Astrocyte (in vitro differentiated cells and primary cell): ENCODE measurements at places on chromosomes 3 and 15.

- DNase-seq, result no peak
Measured at GRCh38 chr3:143155756-143156155, 36.2 kb downstream of the CHST2 start.

GRCh38 chr3:186569779-186570095 lies 783 bp upstream of the DNAJB11 start:
- no peak for DNase-seq

DNA sequence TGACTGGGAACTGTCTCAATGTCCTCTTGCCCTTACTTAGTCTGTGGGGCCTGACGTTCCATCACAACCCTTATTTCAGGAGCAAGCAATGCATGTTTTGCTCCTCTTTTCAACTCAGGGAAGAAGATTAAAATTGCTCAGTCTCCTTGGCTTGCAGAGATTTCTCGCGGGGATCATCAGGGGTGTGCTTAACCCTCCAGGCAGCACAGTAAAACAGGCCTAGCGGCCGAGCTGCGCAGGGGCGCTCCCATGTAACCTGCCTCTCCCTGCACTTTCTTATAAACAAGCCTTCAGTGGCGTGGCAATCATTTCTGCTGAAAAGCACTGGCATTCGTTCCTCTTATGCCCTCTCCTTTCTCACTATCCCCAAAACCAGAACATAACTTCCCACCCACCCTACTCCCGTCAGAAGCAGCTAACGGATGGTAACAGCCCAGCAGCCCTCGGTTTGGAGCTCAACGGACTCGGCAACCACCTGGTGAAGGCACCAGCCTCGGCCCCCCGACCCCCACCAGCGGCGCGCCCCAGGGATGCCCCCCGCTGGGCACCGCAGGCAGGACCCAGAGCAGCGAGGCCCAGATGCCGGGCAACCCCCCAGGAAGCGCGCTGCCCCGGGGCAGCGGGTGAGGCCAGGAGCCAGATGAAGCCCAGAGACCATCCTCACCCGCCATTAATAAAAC lies 1.1 kb downstream of the MCF2L2 start:
- no peak for DNase-seq

GRCh38 chr3:126342211-126342610 lies 15.0 kb downstream of the KLF15 start:
- no peak for DNase-seq

DNA sequence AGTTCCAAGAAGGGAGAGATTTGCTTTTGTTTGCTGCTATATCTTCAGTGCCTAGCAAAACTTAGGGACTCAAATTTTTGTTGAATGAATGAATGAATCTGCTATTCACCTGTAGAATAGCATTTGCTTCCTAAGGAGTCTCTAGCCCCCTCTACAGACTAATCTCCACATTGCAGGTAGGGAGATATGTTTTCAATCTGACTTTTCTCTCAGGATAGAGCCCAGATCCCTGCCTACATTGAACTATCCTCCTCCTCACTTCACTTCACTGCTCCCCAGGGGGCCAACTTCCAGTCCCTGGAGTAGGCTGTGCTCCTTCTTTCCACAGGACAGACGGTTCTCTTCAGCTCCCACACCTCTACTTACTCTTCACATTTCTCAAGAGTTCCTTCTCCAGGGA lies 81.9 kb upstream of the PTX3 start:
- no peak for DNase-seq

- DNase-seq, result no peak
Measured at GRCh38 chr3:149162007-149162406, 32.6 kb downstream of the HPS3 start.

DNA sequence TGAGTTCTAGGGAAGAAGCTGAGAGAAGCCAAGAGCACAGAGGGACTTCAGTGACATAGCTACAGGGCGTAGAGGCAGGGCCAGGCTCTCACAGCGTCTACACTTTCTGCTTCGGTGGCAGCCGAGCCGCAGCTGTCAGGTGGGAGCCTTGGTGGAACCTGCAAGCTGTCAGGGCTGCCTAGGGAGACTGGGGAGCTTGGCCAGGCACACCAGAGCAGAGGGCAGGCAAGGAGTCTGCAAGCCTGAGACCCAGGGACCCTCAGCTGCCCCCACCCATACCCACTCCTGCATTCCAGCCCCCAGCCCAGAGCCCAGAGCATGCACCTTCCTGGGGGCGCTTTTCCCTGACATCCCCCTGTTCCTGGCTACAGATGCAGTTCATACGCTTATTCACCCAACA lies 13.4 kb upstream of the KLF15 start:
- DNase-seq, result no peak

DNA sequence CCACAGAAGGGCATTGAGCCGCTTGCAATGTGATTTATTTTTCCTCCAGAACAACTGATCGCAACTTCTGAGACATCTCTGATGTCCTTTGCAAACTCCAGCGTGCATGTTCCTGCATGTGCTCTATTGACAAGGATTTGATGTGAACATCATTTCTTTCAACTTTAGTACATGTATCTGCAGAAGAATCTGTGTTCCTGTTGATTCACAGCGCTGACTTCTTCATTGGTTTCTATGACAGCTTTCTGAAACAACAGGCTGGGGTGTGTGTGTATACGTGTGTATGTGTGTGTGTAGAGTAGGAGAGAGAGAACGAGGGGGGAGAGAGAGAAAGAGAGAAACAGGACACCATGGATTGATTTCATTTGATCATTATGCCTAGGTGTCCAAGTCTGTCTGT lies 56.7 kb upstream of the CMTM8 start:
- no peak for DNase-seq

GRCh38 chr3:133573629-133574194 lies at the start of gene CDV3:
Gene CDV3 (plus strand): TSS chr3:133573686. CDS start chr3:133574045, 359 bp downstream.
- no peak for DNase-seq

DNA sequence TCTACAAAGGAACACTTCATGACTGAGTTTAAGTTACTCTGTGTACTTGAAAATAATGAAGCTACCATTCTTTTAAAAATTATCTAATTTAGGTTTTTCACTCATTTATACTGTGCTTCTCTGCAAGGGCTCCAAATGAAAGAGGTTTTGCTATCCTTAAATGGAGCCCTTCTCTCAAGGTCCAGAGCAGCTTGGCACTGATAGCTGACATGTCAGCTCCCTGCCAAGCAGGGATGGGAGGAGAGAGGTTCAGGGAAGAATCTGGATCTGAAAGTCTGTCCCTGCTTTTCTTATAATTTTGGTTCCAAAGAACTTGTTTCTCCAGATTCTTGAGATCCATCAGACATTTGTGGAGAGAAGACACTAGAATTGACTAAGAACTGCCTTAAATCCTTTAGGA lies 39.1 kb downstream of the MRPS11 start:
- DNase-seq, result no peak

- no peak for DNase-seq
Measured at GRCh38 chr15:101526442-101526841, 36.9 kb upstream of the PCSK6 start.

DNA sequence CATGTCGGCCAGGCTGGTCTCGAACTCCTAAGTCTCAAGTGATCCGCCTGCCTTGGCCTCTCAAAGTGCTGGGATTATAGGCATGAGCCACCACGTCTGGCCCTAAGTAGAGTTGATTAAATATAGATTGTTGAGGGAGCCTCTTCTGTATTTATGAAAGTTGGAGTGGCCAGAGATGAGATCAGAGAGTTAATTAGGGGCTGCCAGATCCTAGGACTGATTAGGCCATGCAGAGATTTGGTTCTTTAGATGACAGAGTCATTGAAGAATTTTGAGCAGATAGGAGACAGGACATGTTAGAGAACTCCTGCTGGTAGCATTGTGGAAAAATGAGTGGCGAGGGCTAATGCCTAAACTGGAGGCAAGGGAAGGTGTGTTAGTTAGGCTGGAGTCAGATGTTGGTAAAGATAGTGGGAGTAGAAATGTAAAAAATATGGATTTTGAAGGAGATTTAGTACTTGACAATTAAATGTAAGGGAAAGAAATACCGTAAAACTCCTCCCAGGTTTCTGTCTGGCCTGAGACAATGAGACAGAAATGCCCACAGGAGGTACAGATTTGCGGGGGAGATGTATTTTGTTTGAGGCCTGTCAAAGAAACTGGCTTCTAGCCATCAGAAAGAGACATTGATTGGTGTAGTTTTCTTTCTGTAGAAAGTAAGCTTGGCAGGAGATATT lies 23.4 kb downstream of the SACM1L start:
- peak; percentile 39 for DNase-seq

- no peak for DNase-seq
Measured at GRCh38 chr3:174253940-174254339, 605.2 kb upstream of the NAALADL2 start.

GRCh38 chr3:30252474-30252873 lies 353.9 kb upstream of the TGFBR2 start:
- no peak for DNase-seq

DNA sequence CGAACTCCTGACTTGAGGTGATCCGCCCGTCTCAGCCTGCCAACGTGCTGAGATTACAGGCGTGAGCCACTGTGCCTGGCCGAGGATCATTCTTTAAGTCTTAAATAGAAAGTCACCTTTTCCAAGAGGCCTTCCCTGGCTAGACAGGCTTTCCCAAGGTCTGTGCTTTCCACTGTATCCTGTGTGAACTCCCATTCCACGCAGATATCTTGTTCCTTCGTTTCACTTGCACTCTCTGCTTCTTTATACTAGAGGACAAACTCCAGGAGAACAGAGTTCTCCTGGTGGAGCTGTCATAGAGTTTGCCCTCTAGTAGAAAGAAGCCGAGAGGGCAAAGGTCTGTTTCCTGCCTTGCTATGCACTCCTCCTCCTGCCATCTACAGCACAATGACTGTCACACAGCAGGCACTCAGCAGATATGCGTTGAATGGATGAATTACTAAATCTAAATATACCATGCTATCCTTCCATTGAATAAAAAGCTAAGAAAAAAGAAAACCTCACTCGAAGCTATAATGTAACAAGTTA lies 211.2 kb downstream of the FOXP1 start:
- DNase-seq, result no peak

- peak; percentile 13 for DNase-seq
Measured at GRCh38 chr3:23966328-23966727, 21.2 kb downstream of the NR1D2 start.
